ENCODE measurements at places on chromosomes 12 and 14.

GRCh38 chr14:99794151-99794780 is 1.1 kb downstream of the EML1 start:
- DNase-seq, result no peak

DNA sequence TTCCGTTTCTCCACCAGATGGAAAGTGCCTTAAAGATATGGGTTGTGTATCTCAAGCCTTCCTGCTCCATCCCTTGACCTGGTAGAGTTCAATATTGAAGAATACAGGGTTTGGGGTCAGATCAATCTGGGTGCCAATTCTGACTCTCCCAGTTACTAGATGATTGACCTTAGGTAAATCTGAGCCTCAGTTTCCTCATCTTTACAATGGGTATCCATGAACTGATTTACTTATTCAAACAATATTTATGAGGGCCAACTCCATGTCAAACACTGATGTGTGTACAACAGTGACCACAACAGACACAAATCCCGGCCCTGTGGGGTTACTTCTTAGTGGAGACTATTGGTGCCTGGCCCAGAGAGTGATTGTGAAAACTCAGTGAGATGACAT is 7.5 kb upstream of the FAIM2 start:
- DNase-seq, result no peak

- no peak for DNase-seq
Observed at GRCh38 chr14:72554994-72555608, 338.8 kb downstream of the DPF3 start.

GRCh38 chr14:35858521-35859209 is 32.5 kb downstream of the BRMS1L start:
- no peak for DNase-seq

DNA sequence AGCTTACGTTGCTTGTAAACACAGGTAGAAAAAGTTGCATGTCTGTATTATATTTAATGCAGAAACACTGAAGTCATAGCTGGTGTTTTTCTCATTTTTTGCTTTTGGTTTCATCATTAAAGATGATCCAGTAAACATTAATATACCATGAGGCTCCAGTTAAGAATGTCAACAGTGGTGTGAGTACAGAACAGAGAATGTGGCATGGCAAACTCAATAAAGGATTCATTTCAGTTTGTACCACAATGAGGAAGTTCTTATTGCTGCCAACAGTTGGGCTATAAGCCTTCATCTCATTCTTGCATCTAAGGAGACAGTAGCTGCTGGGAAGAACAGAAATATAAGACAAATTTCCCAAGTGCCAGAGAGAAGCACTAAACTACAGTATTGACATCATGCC is 72.1 kb upstream of the ST8SIA1 start:
- no peak for DNase-seq

- DNase-seq, result no peak
Observed at GRCh38 chr14:101776344-101776743, 14.8 kb downstream of the PPP2R5C start.

GRCh38 chr12:117994551-117995438 is 21.7 kb upstream of the RFC5 start:
- no peak for DNase-seq

DNA sequence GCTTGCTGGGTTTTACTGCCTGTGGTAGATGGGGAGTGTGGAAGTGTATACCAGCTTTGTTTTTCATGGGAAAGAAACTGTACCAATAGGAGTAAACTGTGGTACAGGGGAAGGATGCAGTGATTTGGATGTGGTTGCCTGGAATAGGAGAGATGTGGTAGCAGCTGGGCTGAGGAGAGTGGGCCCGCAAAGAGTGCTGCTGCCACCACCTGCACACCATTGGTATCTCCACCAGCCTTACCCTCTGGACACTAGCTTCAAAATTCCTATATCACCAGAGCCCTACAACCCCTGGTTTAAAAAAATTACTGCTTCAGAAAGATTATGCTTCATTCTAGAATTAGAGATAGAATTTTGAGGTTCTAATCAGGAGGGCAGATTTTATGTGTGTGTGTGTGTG is 53.6 kb downstream of the AKAP6 start:
- no peak for DNase-seq

All from GM13977 (cell line).